Inflammatory macrophage treated with lipopolysaccharide for 1 hour (primary cell): ENCODE measurements at places on chromosomes 4 and X.

DNA sequence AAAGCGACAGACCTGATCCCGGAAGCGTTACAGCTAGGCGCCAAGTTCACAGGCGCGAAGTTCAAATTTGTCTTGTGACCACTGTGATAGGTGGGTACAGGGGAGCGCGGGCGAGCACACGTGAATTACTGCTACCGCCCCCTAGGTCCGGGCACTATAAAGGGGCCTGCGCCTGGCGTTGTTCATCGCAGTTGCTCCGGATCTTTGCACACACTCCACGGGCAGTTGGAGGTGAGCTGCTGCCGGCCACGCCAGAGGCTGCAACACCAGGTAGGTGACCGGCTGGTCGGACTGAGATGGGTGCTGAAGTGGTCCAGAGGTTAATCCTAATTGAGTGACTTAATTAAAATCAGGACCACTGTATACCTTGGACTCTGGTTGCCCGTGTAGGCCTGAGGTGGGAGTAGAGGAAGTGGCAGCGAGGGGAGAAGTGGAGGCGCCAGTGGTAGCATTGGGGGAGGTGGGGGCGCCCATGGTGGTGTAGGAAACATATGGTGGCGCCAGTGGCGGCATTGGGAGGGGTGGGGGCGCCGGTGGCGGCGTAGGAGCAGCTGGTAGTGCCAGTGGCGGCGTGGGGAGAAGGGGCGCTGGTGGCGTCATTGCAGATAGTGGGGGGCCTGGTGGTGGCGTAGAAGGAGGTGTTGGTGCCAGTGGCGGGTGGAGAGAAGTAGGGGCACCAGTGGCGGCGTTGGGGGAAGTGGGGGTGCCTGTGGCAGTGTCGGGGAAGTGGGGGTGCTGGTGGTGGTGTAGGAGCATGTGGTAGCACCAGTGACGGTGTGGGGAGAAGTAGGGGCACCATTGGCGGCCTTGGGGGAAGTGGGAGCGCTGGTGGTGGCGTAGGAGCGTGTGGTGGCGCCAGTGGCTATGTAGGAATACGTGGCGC lies at the start of gene GCNA:
Gene GCNA, plus strand, starts transcription at position 185 of the 883 bp plus-strand sequence. CDS start 2,385 bp downstream, outside the sequence.
- DNase-seq = no peak

- no peak for DNase-seq
Observed at GRCh38 chr4:91267543-91267942, 1036.2 kb upstream of the GRID2 start.

DNA sequence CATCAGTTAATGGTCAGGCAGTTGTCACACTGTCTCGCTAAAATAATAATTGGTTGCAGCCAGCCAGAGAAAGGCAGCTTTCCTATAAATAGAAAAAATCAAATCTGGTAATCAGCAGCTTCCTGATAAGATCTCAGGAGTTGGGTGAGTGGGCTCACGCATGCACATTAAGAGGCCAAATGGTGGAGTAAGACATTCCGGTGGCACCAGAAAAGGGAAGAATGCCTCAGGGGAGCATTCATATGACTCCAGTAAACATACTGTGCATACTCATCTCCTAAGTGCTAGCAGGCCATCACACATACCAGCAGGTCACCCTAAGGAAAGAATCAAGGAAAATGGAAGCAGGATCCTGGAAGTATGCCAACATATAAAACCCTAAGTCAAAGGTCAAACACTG lies 40.1 kb downstream of the UGT2B15 start:
- DNase-seq = no peak

DNA sequence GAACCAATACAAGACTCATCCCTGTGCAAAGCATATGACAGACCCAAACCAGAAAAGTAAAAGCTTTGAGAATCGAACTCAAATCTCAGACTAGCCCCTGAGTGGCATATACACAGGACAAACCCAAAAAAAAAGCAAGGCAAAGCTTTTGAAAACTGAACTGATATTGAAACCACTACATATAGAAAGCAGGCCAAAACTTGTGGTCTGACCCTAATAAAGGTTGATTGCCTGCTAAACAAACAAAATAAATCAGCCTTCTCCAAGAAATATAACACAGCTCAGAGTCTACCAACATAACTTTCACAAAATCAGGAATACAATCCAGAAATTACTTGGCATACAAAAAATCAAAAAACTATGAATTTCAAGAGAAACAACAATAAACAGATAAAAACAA lies 40.3 kb downstream of the LRBA start:
- no peak for DNase-seq

- no peak for DNase-seq
Observed at GRCh38 chr4:48570646-48571220, 80.7 kb downstream of the ZAR1 start.

DNA sequence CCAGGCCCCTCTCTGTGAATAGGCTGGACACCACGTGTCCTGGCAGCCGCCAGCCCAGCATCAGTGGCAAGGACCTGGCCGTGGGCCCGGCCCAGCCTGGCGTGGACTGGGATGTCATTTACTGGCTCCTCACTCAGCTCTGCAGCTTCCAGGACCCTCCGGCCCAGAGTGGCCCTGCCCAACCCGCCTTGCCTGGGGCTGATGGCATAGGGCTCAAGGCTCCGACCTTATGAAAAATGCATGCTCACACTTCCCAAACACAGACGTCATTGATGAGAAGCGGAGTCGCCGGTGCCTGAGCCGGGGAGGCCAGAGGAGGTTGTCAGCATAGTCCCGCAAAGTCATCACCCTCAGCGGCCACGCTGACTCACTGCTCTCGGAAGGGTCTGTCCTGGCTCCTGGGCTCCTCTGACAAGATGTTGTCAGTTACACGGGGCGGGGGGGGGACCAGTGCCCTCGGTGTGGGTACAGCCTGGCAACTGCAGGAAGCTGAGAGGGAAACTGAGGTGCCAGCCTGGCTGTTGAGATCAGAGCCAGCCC lies 14.3 kb downstream of the CFAP99 start:
- DNase-seq = no peak

- DNase-seq = no peak
Observed at GRCh38 chr4:33722254-33722653, 2522.1 kb downstream of the ARAP2 start.

- DNase-seq = no peak
Observed at GRCh38 chr4:52873861-52874343, 11.8 kb downstream of the RASL11B start.

DNA sequence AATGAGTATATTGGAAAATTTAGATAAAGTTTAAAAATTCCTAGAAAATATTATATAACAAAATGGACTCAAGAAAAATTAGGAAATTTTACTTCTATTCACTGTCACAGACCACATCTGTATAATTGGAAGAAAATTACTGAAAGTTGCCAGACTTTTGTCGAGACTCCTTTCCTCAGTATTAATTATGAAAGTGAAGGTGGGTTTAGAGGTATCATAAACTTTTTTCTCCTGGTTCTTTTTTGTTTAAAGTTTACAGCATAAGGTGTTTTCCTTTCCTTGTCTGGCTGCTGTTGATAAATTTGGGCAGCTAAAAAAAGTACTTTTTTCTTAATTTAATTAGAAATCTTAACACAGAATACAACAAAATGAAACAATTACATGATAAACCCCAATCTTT lies 6.7 kb upstream of the TEX13D start:
- DNase-seq = no peak

DNA sequence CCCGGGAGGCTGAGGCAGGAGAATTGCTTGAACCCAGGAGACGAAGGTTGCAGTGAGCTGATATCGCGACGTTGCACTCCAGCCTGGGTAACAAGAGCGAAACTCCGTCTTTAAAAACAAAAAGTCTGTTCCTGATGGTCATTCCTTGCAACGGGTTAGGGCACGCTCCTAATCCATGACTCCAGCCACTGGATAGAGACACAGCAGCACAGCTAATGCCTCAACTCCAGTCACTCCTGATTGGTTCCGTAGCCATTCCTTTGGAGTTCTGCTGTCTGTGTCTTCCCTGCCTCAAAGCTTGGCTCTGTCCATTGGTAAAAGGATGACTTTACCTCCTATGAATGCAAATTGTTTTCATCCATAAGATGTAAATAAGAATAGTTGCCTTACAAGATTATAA lies 44.3 kb upstream of the FAM9A start:
- no peak for DNase-seq

DNA sequence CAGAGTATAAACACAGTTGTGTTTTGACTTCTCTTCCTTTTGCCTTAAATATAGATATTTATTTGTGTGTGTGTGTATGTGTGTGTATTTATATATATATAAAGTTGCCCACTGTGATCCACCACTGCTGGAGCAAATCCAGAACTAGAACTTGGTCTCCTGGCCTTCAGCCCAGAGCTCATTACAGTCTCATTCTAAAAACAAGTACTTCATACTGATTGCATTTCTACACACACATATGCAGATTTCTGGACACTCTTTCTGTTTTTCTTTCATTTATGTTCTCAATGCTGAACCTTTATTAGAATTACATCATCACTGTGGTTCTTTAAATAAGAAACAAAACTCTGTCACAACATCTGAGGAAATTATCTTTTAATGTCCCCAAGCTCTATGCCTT lies 381 bp downstream of the TXK start:
- DNase-seq = no peak

DNA sequence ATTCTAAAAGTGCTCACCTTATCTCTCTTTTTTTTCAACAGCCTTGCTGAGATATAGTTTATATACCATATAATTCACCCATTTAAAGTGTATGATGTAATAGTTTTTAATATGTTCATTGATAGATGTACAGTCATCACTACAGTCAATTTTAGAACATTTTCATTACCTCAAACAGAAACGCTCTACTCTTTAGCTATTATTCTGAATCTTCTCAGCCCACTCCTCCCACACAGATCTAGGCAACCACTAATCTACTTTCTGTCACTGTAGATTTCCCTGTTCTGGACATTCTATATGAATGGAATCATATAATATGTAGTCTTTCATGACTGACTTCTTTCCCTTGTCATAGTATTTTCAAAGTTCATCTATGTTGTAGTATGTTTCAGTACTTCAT lies 22.6 kb downstream of the MND1 start:
- DNase-seq = no peak

DNA sequence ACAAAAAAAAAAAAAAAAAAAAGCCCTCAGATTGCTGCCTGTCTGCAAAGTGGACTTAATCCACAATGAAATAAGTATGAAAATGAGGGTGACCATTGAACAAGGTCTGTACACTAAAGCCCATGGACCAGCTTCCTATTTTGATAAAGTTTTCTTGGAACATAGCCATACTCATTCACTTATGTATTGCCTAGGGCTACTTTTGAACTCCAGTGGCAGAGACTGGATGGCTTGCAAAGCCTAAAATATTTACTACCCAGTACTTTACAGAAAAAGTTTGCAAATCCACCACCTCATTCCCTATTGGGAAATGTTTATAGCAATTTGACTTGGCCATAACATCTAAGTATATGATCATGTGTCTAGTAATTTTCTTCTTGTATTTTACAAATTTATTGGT lies 481.7 kb downstream of the NAF1 start:
- no peak for DNase-seq

- no peak for DNase-seq
Observed at GRCh38 chr4:8272472-8273428, 3.2 kb downstream of the HTRA3 start.

GRCh38 chr4:125728568-125728967 lies 413.8 kb downstream of the FAT4 start:
- DNase-seq = no peak

GRCh38 chrX:10016519-10017132 lies 49.5 kb downstream of the CLDN34 start:
- no peak for DNase-seq

DNA sequence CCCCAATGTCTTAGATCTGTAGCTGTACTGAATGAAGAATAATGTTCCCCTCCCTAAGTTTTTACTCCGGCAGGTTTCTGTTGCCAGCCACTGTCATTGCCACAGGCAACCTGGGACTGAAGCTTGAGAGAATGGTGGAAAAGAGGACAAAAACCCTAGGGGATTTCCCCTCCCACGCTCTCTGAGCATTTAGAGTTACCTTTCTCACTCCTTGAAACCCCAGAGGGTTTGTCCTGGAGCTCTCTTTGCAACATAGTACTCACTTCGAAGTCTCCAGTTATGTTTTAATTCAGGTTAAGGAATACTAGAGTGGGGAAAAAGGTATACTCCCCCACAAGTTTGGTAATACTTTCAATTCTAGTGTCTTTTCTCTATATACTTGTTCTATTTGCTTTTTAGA lies 31.5 kb downstream of the F8 start:
- no peak for DNase-seq

- no peak for DNase-seq
Observed at GRCh38 chr4:15584785-15585184, 70.4 kb downstream of the FBXL5 start.

- no peak for DNase-seq
Observed at GRCh38 chrX:69299951-69300714, 134.9 kb upstream of the PJA1 start.

GRCh38 chr4:123060039-123060770 lies 137.8 kb upstream of the NUDT6 start:
- no peak for DNase-seq

DNA sequence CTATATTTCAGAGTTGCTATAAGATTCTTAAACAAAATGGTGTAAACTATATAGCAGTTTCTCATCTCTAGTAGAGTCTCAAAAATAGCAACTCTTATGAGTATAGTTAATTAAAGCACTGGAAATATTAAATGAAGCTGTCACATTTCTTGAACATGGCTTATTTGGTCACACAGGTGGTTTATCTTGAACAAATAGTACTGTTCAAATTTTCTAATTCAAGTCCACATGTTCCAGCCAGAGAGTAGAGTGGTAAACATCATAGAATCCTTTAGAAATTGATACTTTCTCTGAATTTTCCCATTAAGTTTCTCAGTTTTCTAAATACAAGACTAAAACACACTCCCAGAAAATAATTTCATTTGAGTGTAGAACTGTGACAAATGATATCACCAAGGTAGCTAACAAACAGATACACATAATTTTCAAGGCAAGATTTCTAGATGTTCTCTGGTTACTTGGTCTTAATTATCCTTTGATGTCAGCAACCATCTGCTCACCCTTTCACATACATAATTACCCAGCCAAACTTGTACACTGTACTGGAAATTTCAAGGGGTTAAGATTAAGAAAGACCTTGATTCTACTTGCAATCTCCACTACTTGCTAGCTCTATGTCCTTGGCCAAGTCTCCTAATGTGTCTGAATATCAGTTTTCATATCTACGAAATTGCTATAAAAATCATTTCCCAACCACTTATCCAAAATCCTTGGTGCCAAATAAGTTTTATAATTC lies 24.3 kb upstream of the PAK3 start:
- no peak for DNase-seq

DNA sequence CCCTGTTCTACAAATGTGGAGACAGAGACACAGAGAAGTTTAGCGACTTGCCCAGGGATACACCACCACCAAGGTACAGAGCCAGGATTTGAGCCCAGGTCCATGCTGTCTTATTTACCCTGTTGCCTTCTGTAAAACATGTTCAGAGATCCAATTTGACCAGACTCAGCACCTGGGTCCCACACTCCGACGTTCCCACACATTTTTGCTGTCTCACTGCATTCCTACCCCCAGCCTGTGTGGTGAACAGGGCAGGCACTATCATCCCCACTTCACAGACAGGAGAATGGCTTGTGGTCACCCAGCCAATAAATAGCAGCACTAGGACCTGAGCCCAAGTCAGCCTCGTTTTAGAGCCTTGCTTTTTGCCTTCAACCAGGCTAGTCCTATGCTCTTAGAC lies 102.8 kb downstream of the PJA1 start:
- no peak for DNase-seq
